ENCODE measurements at places on chromosomes 7 and 10.

- no peak for DNase-seq
These were observed 80.9 kb upstream of the AGBL3 start for GRCh38 chr7:134905375-134905774.

GRCh38 chr7:108310351-108310750, 145.9 kb downstream of the NRCAM start:
- no peak for DNase-seq

DNA sequence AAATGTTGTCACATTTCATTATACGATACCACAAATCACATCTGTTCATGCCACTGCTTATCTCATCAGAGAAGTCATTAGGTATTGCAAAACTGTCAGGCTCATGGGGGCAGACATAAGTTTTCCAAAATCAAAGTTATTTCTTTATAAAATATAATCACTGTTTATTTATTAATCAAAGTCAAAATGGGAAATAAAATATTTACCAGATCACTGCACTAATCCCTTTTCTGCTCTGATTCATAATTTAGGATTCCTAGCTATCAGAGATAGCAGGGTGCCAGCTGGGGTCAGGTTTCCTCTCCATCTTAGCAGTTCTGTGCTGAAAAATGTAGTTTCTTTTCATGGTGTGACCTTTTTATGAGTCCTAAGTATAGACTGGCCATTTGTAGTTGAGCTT, 117.7 kb upstream of the LANCL2 start:
- no peak for DNase-seq

GRCh38 chr10:49610114-49610457, at the start of gene SLC18A3:
TSS of gene SLC18A3 (plus strand) at chr10:49610310. CDS start at chr10:49610741, 431 bp downstream.
- DNase-seq: no peak

- no peak for DNase-seq
These were observed 1336.0 kb upstream of the CELF2 start for GRCh38 chr10:9681655-9682054.

DNA sequence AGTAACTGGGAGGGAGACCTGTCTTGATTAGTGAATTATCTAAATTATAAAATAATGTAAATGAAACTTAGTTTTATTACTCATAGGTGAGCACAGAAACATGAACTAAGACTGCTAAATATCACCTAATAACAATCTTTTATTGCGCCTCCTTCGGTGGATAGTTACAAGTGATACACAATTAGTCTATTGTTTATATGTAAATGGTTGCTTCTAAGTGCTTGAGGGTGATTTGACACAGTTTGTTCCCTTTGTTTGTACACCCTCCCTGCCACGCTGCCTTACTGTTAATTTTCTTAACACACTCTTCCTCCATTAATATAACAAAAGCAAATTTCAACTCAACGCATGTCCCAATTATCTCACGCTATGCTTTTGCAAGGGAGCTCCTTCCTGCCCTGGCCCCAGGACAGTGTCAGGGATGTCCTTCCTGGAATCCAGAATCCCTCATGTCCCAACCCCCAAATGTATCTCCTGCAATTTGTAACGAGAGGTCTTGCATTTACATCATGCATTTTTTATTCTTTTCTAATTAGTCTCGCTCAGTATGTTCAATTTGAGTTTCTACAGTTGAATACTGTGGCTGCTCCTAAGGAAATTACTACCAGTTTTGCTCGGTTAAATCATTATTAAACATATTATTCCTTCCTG, 4.2 kb downstream of the NPSR1 start:
- no peak for DNase-seq

- DNase-seq: no peak
These were observed 19.5 kb upstream of the HSPA12A start for GRCh38 chr10:116761883-116762282.
